Erythroblast (primary cell): ENCODE measurements at places on chromosomes 2 and 18.

DNA sequence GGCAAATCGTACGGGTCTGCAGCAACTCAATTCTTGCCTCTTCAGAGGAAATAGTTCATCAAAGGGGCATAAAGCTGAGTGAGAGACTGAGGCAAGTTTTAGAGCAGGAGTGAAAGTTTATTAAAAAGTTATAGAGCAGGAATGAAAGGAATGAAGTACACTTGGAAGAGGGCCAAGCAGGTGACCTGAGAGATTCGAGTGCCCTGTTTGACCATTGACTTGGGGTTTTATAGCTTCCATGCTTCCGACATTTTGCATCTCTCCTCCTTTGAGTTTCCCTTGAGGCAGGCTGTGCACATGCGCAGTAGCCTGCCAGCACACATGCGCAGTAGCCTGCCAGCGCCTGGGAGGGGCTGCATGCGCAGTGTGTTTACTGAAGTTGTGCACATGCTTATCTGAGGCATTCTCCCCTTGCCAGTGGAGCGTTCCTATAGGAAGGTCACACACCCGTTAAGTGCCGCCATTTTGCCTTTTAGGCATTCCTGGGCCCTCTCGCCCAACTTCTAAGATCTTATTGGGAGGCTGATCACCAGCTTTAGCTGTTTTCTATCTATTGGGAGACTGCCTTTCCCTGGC is 265.5 kb upstream of the MGAT5 start:
- DNase-seq = no peak

DNA sequence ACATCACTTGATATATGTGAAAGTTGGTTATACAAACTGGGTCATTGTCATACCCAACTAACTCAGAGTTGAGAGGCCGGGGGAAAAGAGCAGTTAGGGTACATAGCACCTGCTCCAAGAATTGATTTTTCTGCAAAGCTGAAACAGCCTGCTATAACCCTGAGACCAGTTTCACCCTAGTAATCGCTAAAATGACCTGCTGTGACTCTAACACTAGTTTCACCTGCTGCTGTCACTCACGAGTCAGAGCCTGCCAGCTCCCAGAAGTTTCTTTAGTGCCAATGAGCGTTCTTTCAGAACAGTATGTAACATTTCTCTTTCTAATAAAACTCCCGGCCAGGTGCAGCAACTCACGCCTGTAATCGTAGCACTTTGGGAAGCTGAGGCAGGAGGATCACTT is 28.0 kb downstream of the SRSF7 start:
- DNase-seq = no peak

DNA sequence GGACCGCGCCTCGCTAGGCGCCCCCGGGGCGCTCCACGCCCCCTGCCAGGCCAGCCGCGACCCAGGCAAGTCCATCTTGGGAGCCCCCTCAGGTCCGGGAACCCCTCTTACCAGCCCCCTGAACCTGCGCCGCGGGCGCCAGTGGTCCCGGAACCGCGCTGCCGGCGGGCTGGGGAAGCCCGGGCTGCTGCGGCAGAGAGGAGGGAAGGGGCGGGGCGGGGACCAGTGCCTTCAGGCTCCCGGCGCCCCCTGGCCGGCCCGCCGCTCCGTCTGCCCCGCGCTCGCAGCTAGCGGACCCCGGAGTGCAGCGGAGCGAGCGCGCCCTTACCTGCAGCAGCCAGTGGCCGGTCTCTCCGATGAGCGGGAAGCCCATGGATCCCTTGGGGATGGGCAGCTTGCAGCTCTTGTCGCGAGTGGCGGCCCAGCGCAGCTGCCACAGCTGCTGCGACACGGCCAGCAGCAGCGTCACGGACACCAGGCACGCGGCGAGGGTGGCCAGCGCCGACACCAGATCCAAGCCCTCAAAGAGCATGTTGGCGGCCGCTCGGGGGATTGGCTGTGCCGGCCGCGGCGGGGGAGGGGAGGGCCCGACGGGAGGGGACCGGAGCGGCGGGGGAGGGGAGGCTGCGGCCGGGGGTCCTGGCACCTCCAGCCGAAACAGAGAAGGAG is at the start of gene CYP26B1:
CYP26B1 (minus strand) TSS at position 560 of the 669 bp plus-strand sequence; CDS start at position 532, 28 bp downstream.
- no peak for DNase-seq

- no peak for DNase-seq
Observed at GRCh38 chr18:48600456-48601090, 61.7 kb downstream of the CTIF start.

DNA sequence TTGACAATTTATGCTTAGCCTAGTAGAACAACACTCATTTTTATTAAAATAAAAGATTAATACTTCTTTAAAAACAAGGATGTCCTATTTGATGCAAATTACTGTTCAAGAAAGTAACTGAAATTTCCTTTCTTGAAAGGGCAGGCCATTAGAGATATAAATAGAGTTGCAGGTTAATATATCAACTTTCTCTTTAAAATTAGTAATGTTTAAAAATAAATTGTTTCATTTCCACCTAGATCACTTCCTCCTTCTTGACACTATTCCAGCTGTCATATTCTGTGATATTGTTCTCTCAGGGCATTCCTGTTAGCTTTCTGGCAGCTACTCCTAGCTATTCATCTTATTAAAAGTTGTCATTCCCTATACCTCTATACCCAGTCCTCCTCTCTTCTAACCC is 357.9 kb upstream of the NRP2 start:
- DNase-seq = no peak

DNA sequence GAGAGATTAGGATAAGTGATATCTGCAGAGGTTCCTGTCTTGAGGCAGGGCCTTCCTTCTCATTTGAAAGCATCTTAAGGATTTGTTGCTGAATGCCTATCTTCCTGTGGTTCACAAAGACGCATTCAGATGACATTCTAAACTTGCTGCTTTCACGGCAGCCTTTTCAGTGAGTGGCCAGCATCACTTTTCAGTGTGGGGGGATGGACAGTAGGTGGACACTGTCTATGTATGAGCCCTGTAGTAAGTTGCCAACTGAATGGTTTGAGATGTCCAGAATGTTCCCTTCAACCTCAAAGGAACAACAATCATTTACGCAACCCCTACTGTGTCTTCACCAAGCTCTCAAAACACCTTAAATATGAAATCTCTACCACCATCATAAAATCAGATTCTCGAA is 46.6 kb downstream of the SETBP1 start:
- no peak for DNase-seq

GRCh38 chr2:239887604-239888003 is 137.5 kb downstream of the NDUFA10 start:
- no peak for DNase-seq

DNA sequence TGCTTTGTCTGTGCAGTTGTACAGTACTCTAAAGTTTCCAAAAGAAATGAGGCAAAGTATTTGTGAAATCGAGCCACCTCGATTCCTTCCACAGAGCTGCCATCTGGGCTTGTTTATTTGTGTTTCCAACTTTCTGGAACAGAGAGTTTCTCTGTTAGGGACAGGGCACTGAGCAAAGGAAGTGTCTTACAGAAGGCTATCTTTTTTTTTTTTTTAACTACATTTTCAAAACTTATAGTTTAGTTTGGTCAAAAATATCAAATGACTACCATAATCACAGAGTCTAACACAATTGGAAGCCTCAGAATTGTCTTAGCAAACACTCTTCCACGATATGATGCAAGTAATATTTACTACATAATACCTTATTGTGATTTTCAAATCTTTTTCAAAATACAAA is 796 bp downstream of the RFTN2 start:
- DNase-seq = no peak

- DNase-seq = no peak
Observed at GRCh38 chr2:226216575-226216974, 583.0 kb downstream of the IRS1 start.

GRCh38 chr2:54904836-54905235 is 145.4 kb downstream of the RTN4 start:
- no peak for DNase-seq

GRCh38 chr2:154709215-154709614 is 10.7 kb downstream of the KCNJ3 start:
- no peak for DNase-seq

DNA sequence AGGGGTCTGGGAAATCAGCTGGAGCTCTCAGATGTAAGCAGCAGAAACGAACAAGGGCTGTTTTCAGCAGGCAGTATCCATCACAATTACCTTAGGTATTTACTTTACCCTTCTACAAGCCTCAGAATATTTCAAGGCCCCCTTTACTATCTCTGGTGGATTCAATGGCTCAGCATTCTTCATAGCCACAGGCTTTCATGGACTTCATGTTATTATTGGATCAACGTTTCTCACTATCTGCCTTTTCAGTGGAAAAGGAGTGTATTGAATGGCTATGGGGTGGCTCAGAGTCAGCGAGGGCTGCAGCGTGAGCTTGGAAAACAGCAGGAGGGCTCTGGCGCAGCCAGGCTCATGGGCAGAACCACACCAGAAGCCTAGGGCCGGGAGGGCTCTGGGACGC is 16.6 kb upstream of the CHRNA1 start:
- DNase-seq = no peak
